Activated naive CD8-positive, alpha-beta T cell treated with anti-CD3 and anti-CD28 coated beads, Interleukin-2, amount 10 ng/mL, durations not matched to agents 7 days and 5 days (primary cell): ENCODE measurements at places on chromosomes 2 and 18.

DNA sequence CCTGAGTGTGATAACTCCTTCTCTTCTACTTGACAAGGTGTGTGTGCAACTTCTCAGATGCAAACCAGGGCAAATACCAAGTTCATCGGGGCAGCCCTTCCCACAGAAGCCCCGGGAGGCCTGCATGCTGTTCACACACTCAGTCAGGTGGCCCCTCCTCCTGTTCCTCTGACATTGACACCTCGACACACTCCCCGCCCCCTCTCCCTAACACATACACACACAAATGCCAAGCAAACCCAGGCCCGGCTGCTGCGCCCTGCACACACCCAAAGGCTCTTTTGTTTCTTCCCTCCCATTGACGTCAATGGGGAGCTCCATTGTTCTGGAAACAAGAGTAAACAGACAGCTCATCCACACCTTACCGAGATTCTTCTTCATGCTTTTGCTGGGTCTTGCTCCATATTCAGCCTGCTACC, 1.7 kb upstream of the PER2 start:
- peak overlapping the region; percentile 99 for H3K27ac ChIP-seq
- no peak for DNase-seq
- H3K27me3 ChIP-seq = peaks cover under 1% of the 10 kb centered on the region
- H3K4me3 ChIP-seq = peak overlapping the region; percentile 95
- H3K4me1 ChIP-seq = peaks cover 19% of the 10 kb centered on the region
- peaks cover 2% of the 10 kb centered on the region for H3K36me3 ChIP-seq

GRCh38 chr2:130894326-130894942, 57.7 kb downstream of the ARHGEF4 start:
- no peaks in the 10 kb centered on the region for H3K4me1 ChIP-seq
- H3K27me3 ChIP-seq = peaks cover 8% of the 10 kb centered on the region
- no peak for DNase-seq
- no peak overlapping the region for H3K27ac ChIP-seq
- H3K4me3 ChIP-seq = no peak overlapping the region

DNA sequence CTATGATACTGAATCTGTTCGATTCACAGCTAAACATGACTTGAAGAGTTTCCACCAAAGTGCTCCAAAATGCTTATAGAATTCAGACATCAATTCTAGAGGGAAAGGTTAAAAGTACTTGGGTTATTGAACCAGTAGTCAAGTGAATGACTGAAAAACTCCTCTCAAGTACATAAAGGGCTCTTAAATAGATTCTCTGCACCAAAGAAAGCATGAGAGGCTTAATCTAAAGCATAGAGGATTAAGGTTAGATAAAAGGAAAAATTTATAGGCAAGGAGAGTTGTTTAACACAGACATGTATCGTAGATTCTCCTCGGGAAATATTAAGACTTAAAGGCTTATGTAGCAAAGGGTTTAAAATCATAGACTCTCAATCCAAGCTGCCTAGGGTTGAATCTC, 701.4 kb downstream of the ERBB4 start:
- no peak for DNase-seq
- no peaks in the 10 kb centered on the region for H3K36me3 ChIP-seq
- no peaks in the 10 kb centered on the region for H3K4me1 ChIP-seq
- H3K27ac ChIP-seq = no peak overlapping the region
- H3K4me3 ChIP-seq = no peak overlapping the region

DNA sequence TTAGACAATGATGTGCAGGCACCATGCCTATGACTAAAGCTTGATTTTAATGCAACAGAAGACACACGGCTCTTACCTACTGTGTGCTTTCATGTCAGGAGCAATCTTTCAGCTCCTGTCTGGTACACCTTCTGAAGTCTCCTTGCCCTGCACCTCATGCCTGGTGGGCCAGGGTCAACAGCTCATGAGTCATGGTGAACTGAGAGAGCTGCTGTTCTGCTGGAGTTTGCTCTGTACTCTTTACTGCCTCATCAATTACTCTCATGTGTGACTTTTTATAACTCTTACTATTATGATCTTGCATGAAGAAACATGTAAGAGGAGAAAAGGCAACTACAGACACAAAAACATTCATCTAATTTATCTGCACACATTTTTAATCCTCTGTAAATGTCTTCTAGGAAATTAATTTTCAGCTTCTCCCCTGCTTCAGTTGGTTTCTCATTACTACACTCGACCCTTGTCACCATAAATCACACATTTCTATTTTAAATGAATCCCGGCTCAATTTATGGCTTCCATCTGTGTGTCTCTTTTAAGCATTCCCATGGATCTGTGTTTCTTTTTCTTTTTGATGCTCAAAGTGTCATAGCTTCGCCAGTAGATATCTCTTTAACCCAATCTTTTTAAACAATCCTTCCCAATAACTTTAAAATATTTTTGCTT, 9.7 kb downstream of the SERPINB7 start:
- no peaks in the 10 kb centered on the region for H3K36me3 ChIP-seq
- H3K27me3 ChIP-seq = no peaks in the 10 kb centered on the region
- no peak overlapping the region for H3K27ac ChIP-seq
- no peak for DNase-seq
- H3K4me3 ChIP-seq = no peak overlapping the region
- peaks cover 5% of the 10 kb centered on the region for H3K4me1 ChIP-seq

DNA sequence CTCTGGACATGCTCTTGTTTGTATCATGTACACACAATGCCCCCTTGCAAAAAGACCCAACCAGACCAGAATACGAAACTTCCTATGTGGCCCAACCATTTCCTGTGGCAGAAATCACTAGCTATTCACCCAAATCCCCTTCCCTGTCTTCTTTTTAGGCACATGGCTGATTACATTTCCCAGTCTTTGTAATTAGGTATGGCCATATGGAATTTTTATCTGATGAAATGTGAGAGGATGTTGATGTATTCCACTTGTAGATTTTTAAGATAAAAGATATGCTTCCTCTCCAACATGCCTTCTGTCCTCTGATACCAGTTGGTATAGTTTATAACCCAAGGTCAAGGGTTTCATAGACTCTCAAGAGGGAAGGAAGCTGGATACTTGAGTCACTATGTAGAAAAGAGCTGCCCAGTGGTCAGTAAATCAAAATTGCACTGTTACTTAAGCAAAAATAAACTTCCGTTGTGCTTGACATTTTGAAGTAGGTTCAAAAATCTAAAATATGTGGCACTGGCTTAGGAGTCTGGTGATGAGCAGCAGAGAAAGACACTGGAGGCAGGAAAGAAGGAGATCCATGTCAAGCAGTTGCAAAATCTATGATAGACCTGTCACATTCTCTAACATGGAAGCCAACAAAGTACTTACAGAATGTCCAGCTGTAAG, 297.4 kb downstream of the SMAD2 start:
- H3K27me3 ChIP-seq = no peaks in the 10 kb centered on the region
- no peak for DNase-seq
- no peaks in the 10 kb centered on the region for H3K36me3 ChIP-seq
- H3K4me1 ChIP-seq = no peaks in the 10 kb centered on the region
- H3K27ac ChIP-seq = no peak overlapping the region
- H3K4me3 ChIP-seq = no peak overlapping the region
